ENCODE measurements at places on chromosomes 2 and 18. TPM values are rescaled to one million over a fixed set of nuclear protein-coding genes. Genes with fewer than 3 reads are reported as not detected.

Gene GNLY
- total RNA-seq: 10.6 TPM

Gene EHBP1
- 22.0 TPM for total RNA-seq

Gene NCL
- total RNA-seq: 476 TPM

Gene PTPRM
- total RNA-seq: 7.5 TPM

Gene AGFG1
- total RNA-seq: 79.8 TPM

Gene VWA3B
- not detected for total RNA-seq

Gene BMPR2
- 12.3 TPM for total RNA-seq

Gene CYTIP
- total RNA-seq: 591 TPM

Gene GALR1
- not detected for total RNA-seq

Gene SPIRE1
- 12.4 TPM for total RNA-seq

Gene STAT1
- 163 TPM for total RNA-seq

Gene SPR
- 5.2 TPM for total RNA-seq

Gene SH3YL1
- total RNA-seq: 16.2 TPM

Gene MSTN
- 0.19 TPM for total RNA-seq

All from activated T-helper 17 cell treated with anti-CD3 and anti-CD28 coated beads, Interleukin-2, amount 50 U/mL, for 72 hours (primary cell).